ENCODE measurements at places on chromosomes 13 and 19.

DNA sequence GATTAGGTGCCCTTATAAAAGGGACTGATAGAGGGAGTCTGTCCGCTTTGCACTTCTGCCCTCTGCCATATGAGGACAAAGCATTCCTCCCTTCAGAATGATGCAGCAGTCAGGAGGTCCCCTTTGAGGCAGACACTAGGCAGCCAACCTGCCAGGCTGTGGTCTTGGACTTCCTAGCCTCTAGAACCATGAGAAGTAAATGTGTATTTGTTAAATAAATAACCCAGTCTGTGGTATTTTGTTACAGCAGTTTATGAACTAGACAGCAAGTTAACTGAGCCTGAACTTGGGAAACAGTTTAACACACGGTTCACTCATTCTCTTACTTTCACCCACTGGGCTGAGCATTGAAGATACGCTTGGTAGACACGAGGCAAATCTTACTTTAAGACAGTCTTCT lies 313.2 kb downstream of the UQCRFS1 start:
- no peak for DNase-seq

GRCh38 chr13:66312312-66313087 lies 917.6 kb downstream of the PCDH9 start:
- no peak for DNase-seq

DNA sequence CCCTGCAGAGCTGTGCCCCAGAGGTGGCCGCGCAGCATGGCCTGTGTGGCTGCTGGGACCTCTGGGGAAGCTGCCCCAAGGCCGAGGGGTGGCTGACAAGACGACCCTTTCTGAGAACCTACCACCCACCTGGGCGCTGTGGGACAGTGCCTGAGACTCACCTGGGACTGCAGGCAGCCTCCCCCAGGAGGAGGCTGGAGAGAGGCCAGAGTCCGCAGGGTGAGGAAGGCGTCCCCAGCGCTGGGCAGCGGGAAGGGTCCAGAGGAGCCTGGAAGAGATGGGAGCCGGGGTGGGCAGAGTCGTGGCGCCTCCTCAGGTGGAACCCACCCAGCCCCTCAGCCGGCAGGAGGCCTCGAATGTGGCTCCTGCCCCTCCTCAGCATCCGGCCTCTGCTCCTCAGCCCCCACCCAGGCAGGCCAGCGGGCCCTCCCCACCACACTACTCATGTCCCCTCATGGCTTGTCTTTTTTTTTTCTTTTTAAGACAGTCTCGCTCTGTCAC lies 25.3 kb downstream of the CILP2 start:
- no peak for DNase-seq

GRCh38 chr19:53521373-53522202 lies 16.4 kb upstream of the ZNF331 start:
- no peak for DNase-seq

- peak; percentile 10 for DNase-seq
Observed at GRCh38 chr13:100128838-100129237, 39.9 kb downstream of the PCCA start.

GRCh38 chr19:18456974-18457373 lies 19.0 kb upstream of the ISYNA1 start:
- no peak for DNase-seq

DNA sequence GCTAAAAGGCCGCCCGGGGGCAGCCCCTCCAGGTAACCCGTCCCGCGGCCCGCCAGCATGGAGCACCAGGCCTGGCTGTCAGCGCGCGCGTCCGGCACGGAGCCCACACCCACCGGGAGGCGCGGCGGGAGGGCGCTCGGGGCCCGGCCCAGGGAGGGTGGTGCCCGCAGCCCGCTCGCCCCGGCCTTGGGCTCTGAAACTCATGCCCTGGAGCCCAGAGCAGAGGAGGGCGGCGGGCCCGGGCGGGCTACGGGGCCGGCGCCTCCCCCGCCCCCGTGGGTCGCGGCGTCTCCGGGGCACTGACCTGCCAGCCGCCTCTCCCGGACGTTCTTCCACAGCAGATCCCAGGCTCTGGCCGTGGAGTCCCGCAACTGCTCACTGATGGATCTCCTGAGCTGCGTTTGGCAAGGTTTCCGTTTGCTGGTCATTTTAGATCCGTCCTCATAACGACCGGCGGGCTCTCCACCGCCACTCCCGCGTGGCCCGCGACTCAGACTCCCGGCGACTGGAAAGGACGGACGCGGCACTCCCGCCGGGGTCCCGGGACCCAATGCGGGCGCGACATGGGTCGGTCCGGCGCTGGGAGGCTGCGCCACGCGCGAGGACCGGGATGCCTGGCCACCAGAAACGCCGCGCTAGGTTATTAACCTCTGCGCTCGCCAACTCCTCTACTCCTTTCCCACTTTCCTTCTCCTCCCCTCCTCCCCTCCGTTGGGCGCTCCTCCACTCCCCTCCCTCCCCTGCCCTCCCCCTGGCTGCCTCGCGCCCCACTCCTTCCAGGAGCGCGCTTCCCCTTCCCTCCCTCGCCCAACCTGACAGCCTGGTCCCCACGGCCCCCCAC lies 64.7 kb upstream of the STARD13 start:
- peak; percentile 31 for DNase-seq

DNA sequence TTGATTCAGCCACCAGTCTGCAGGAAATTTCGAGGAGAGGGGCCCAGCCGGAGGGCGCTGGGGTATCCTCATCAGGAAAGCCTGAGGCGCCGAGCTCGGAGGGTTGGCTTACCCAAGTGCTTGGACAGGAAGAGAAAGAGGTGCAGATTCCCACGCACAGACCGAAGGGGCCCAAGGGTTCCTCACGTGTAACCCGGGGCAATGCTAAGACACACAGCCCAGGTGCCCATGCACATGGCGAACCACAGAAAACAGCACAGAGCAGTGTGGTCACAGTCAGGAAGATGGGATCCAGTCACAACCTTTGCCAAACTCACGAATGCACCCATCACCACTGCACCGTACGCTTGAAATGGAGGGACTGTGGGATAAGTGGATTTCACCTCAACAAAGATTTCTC lies 30.9 kb downstream of the GRTP1 start:
- DNase-seq = no peak

- DNase-seq = no peak
Observed at GRCh38 chr13:109209526-109209925, 576.9 kb downstream of the IRS2 start.

GRCh38 chr13:59641817-59642216 lies 521.9 kb downstream of the DIAPH3 start:
- no peak for DNase-seq

GRCh38 chr13:99464441-99464949 lies 36.8 kb upstream of the TM9SF2 start:
- DNase-seq = peak; percentile 56

DNA sequence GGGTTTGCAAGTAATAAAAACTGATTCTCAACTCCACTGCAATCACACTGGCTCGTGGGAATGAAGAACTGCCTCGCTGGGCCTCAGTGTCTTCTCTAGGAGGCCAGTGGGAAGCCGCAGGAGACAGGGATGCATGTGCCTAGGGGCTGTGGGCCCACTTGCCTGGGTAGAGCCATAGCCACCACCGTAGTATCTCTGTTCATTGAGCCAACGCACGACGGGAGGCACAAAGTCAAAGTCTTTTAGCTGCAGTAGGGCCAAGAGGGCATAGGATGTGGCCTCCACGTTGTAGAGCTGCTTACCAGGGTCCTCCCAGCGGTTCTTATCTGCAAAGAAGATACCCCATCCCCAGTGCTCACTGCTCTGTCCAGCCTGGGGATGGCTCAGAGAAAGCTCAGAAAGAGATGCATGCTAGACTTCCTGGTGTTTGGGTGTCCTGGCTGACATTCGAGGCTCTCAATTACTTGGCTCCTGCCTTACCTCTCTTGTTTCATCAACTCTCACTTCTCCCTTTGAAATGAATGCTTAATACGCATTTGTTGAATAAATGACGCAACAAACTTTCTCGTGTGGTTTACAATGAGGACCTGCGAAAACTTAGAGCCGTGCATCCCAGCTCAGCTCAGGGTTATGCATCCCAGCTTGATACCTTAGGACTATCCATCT lies 16.1 kb upstream of the TNFSF14 start:
- DNase-seq = peak; percentile 39

- no peak for DNase-seq
Observed at GRCh38 chr13:41313117-41313516, 2.0 kb downstream of the NAA16 start.

- DNase-seq = no peak
Observed at GRCh38 chr13:45086484-45086883, 33.8 kb upstream of the GTF2F2 start.

GRCh38 chr19:34484328-34484727 lies 2.8 kb downstream of the WTIP start:
- DNase-seq = no peak

DNA sequence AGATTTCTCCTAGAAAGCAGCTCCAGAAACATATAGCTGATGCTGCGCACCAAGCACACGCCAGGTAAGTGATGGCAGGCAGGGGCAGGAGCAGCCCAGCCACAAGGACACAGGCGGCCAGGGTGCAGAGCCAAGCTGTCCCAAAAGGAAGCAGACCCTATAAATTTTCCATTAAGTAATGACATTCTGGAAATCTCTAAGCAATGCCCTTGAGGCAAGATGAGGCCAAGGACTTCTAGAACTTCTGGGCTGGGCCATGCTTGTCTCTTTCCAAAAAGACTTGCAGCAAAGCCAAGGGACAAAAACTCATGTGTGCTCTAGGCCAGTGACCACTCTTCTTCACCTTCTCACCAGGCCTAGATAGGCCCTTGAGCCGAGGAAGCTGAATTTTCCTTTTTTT lies 42.2 kb upstream of the EPHX3 start:
- DNase-seq = no peak

GRCh38 chr19:12872941-12873890 lies 8.0 kb downstream of the DNASE2 start:
- DNase-seq = peak; percentile 56

GRCh38 chr13:96011291-96011872 lies 41.8 kb downstream of the UGGT2 start:
- no peak for DNase-seq

- no peak for DNase-seq
Observed at GRCh38 chr13:99469041-99469440, 32.2 kb upstream of the TM9SF2 start.

DNA sequence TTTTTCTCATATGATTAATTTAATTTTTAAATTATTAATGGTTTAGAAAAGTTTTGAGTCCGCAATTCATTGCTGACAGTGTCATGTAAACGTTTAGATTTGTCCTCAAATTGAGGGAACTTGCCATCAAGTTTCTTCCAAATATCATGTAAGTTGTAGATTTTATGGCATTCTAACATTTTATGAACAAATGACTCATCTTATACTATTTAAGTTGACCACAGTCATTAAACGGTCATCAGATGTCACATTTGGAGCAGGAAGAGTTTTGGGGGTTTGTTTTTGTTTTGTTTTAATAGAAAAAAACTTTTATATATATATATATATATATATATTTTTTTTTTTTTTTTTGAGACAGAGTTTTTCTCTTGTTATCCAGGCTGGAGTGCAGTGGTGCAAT lies 4.3 kb downstream of the ZNF114 start:
- no peak for DNase-seq

DNA sequence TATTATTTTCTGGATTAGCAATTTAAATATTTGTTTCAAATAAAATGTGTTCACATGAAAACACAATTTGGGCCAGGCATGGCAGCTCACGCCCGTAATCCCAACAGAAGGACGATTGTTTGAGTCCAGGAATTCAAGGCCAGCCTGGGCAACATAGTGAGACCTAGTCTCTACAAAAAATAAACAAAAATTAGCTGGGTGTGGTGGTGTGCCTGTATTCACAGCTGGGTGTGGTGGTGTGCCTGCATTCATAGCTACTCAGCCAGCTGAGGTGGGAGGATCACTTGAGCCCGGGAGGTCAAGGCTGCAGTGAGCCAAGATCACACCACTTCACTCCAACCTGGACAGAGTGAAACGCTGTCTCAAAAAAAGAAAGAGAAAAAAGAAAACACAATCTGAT lies 46.4 kb downstream of the KPNA3 start:
- no peak for DNase-seq

- DNase-seq = peak; percentile 8
Observed at GRCh38 chr13:75687150-75687763, 51.1 kb downstream of the LMO7 start.

DNA sequence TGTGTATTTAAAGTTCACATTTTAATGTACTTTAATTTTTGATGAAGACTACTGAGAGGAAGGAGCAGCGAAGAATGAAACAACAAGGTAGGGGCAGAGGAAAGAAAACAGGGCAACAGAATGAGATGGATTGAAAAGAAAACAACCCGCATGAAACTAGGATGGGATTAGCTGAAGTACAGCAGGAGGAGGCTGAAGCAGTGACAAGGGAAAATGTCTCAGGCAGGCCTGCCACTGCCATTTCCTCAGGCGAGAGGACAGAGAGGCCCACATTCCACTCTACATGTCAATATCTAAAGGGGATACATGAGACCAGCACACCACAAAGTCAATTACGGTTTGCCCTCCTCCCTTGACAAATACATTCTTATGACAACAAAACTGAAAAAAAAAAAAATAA lies 1703.2 kb downstream of the EFNB2 start:
- DNase-seq = no peak

- peak; percentile 83 for DNase-seq
Observed at GRCh38 chr19:55580628-55581144, at the start of gene ZNF579. Gene ZNF579 (minus strand): TSS chr19:55580848. CDS start chr19:55579639, 1,209 bp downstream.

DNA sequence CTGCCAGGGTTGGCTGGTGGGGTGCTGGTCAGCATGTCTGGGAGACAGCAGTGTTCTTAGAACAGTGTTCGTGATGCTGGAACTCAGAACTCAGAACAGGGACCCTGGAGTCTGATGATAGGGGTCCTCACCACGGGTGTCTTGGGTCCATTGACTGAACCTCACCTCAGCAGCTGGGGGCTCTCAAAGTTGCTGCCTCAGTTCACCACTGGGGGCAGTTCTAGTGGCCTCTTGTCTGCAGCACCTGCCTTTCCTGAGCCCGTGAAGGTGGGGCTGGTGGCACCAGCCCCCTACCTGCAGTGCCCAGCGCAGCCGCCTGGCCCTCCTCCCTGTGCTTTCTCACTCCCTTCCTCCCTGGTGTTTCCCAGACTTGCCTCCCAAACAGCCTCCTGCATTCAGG lies 28.5 kb downstream of the SAFB start:
- DNase-seq = no peak

DNA sequence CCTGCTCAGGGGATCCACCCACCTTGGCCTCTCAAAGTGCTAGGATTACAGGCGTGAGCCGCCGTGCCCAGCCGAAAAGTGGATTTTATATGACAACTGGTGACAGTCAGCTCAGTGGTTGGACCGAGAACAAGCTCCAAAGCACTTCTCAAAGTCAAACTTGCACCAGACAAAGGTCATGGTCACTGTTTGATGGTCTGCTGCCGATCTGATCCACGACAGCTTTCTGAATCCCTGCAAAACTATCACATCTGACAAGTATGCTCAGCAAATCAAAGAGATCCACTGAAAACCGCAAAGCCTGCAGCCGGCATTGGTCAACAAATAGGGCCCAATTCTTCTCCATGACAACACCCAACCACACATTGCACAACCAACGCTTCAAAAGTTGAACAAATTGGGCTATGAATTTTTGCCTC lies 21.6 kb upstream of the NAA16 start:
- DNase-seq = peak; percentile 27

GRCh38 chr13:87884884-87885283 lies 213.7 kb downstream of the SLITRK5 start:
- no peak for DNase-seq

- DNase-seq = no peak
Observed at GRCh38 chr19:28299649-28300048, 913.3 kb downstream of the UQCRFS1 start.
